ENCODE measurements at places on chromosomes 5 and 9. TPM values are rescaled to one million over a fixed set of nuclear protein-coding genes. Genes with fewer than 3 reads are reported as not detected.

GRCh38 chr5:113213551-113214425 lies 221.0 kb downstream of the TSSK1B start:
- ATAC-seq: no peak

DNA sequence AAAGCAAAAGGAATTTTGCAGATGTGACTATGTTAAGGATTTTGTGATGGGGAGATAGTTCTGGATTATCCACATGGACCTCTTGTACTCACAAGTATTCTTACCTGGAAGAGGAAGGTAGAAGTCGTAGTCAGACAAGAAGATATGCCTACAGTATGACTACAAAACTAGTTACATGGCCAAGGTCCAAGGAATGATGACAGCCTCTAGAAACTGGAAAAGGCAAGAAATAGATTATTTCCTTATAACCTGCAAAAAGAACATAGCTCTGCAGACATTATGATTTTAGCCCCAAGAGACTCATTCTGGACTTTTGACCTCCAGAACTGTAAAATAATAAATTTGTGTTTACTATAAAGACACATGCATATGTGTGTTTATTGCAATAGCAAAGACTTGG lies 226.9 kb downstream of the FER start:
- ATAC-seq: no peak

GRCh38 chr5:36658038-36658756 lies 51.8 kb downstream of the SLC1A3 start:
- no peak for ATAC-seq

Gene ITK
- 1.0 TPM for total RNA-seq

DNA sequence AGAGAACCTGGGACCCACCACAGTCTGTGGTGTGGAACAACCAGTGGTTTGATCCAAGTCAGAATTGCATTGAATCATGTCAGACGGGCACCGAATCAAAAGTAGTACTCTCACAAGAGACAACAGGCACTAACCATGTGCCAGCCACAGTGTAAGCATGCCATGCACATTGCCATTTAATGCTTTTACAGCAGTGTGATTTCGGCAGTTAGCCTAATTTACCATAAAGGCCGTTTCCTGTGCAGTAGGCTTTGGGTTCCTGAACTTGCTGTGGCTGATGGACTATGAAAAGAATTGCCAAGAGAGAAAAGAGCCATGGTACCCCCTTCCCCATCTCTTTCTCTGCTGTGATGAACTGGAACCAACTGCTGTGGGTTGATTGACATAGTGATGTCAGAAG lies 540.6 kb downstream of the EBF1 start:
- ATAC-seq: no peak

Gene NDUFB6
- 54.8 TPM for total RNA-seq

DNA sequence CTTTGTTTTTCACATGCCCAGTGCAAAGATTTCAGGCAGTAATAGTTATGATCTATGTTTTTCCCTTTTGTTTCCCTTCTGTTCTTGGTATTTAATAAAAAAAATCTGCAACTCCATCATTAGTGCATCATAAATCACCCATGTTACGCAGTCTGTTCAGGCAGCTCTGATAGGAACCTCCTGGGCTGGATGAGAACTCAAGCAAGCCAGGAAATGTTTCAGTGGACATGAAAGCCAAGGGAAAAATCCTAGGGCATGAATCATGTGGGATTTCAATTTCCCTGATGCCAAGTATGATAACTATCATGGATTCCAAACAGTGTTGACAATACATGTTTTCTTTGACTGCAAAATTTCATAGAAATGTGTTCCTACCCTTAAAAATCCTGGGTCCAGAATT lies 119.7 kb upstream of the TARS1 start:
- ATAC-seq: no peak

GRCh38 chr5:2149195-2149539 lies 266.4 kb upstream of the IRX4 start:
- ATAC-seq: no peak
